ENCODE measurements at places on chromosomes 2 and 18. TPM values are rescaled to one million over a fixed set of nuclear protein-coding genes. Genes with fewer than 3 reads are reported as not detected.

OTOS gene
- not detected for total RNA-seq

RAPGEF4 gene
- 11.9 TPM for total RNA-seq

HOXD12 gene
- not detected for total RNA-seq

GRCh38 chr2:239801404-239802184 is 223.5 kb downstream of the NDUFA10 start:
- no peak for DNase-seq

DNA sequence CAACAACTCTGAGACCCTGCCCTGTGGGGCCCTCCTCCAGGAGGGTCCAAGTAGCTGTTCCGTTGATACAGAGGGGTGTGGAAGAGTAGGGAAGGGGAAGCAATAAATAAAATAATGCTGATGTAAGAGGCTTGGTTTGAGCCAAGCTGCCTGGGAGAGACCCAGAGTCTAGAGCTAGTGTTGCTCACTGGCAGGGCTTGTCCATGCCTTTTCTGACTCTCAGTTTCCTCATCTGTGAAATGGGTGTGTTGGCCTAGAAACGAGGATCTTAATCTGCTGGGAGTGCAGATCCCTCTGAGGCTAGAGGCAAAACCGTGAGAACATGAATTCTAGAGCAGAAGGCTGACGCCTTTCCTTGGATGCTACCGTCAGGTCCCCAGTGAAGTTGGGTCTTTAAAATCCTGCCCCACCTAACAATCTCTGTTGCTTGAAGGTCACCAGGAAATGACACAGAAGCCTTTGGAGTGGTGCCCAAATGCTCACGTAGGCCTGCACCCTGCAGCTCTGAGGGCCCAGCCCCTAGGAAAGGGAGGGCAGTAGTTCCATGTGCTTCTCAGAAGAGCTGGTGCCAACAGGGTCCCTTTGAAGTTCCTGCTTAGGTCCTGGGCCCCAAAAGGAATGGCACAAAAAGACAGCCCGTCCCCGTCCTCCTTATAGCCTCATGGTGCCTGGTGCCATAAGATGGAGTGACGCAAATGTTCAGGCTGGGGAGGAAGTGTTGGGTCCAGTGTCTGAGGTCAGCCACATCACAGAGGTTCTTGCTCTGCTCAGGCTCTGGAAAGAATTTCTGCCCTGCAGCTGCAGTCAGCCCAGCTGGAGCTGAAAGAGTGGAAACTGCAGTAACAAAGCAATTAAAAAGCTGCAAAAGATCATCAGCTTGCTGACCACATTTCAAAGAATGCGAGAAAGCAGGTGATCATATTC is 73.2 kb upstream of the SMAD2 start:
- no peak for DNase-seq

GRCh38 chr18:47935321-47936055 is 5.0 kb upstream of the SMAD2 start:
- DNase-seq, result no peak

DNA sequence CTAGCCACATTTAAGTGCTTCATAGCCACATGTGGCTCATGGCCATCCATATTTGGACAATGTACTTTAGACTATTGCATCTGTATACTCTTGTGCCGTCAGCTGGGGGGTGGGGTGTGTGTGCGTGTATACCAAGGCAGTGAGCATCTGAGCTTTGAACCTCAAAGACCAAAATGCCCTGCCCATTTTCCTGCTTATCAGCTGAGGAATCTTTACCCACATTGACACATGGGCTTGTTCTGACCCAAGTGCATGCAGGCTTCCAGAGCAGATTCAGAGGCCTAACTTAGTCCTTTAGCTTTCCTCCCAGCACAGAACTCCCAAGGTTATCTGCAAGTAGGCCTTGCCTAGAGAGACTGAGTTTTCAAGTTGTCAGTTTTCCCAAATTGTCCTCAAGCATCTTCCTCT is 11.1 kb upstream of the MOCOS start:
- no peak for DNase-seq

NHEJ1 gene
- total RNA-seq, result 17.7 TPM

DNA sequence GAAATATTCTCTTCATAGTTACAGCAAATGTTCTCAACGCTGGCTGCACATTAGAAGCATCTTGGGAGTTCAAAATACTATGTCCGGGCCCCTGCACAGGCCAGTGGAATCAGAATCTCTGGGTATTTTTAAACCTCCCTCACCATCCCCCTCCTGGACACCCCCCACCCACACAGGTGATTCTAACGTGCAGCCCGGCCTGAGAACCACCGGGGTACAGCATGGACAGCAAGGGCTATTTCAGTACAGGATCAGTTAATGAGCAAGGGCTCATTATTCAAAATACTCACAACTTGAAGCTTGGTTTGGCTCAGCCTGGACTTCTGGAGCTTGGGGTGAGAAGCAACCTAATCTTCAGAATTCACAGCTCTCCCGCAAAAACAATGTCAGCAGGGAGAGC is 31.4 kb downstream of the INO80C start:
- DNase-seq, result no peak

- no peak for DNase-seq
These were observed 241.3 kb downstream of the PAX3 start for GRCh38 chr2:222057347-222058073.

LYPD6B gene
- total RNA-seq, result 140 TPM

DNA sequence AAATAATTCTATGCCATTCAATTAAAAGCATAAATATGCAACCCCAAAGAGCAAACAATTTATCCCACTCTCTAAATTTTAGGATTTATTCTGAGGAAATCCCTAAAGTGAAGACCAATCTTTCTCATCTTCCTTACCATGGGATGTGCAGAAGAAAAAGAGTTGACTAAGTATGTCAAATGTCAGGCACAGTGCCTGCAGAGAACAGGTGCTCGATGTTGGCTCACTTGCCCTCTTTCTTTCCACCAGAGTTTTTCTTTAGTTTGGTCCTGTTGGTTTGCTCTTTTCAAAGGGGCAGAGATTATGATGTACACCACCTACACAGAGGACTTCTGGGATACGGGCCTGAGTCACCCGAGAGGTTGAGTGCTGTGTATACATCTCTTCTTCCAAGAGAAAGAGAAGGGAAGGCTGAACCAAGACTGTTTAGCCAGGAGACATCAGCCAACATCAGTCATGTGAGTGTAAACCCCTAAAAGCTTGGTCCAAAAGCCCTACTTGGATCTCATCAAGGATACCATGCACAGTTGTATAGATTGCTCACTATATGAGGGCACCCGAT is 51.7 kb downstream of the SUMO1 start:
- DNase-seq, result no peak

CTDSP1 gene
- 102 TPM for total RNA-seq

MSGN1 gene
- total RNA-seq, result not detected

DNA sequence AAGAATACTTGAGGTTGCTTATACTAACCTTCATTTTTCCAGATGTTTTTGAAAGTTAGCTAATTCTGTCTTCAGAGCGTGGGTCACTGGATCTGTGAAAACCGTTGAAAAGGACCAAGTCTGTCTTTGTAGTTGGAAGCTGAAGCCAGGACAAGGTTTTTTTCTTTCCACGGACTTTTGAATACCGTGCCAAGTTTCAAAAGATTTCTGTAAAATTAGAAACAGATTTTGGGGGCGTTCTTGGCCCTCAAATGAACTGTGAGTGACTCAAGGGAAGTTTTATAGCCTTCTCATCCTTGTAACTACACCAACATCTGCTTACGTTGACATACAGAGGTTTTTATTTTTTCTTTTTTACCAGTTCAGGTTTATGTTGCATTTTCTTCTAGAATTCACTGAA is at the start of gene FAP:
TSS of gene FAP (minus strand) at position 152 of the 400 bp plus-strand sequence. CDS start at position 34, 118 bp downstream.
- no peak for DNase-seq

- DNase-seq, result no peak
These were observed 84.3 kb downstream of the ACOXL start for GRCh38 chr2:110816404-110817365.

PAX3 gene
- not detected for total RNA-seq

GPR35 gene
- 6.5 TPM for total RNA-seq

DNA sequence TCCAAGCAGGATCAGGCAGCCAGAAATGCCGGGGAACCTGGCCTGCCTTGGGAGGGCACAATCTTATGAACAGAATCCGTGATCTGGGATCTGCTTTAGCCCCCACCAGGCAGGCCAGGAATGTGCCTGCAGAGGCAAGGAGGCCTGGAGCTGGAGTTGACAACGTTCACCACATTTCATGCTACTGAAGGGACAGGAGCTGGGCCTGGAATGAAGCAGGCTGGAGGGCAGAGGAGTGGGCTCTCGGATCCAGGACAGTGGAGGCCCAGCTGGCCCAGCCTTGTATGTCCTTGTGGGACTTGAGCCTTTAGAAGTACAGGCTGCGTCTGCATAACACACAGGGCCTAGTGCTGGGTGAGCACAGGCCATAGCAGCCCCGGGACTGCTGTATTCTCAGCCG is 91.8 kb downstream of the KLHL29 start:
- no peak for DNase-seq

- no peak for DNase-seq
These were observed 192.9 kb downstream of the NCK2 start for GRCh38 chr2:105937498-105938097.

SLC16A14 gene
- total RNA-seq, result 2.4 TPM

ALK gene
- total RNA-seq, result not detected

DNA sequence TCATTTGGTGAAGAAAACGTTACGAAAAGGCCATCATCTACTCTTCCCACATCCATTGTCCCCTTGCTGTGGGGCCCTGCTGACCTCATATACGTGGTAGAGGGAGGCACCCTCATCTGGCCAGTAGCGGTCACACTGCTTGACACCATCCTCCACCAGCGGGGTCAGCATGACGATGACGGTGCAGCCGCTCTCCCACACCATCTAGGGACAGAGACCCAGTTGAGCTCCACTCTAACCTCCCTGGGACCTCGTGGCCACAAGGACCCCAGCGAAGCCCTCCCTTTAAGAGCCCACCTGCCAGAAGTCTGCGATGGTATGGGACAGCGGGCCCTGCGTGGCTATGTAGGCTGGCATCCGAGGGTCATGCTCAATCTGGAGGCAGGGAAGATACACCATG is 13.1 kb downstream of the PTPRN start:
- DNase-seq, result no peak

- no peak for DNase-seq
These were observed 77.5 kb upstream of the ZEB2 start for GRCh38 chr2:144597388-144597787.

DNA sequence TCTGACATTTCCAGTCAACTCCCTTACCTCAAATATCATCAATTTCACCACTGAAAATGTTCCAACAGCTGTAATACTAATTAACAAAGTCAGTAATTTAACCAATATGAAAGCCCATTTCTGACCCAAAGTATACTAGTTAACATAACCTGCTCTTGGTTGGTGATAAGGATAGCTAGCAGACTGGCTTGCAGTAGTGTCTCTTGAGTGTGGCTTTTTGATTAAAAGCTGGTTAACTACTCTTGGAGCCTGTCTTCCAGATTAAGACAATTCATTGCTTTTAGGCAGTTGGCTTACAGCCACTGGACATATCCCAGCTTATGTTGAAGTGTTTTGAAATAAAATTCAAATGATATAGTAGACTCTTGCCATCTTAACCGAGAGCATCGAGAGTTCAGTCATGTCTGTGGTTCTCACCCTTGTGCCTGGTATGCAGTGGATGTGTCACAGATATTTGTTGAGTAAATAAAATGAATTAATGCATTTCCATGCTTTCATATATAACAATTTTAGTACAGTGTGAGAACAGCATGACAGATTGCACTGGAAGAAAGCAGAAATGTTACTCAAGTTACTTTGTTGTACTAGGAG is 158.1 kb downstream of the TANC1 start:
- no peak for DNase-seq

CABLES1 gene
- total RNA-seq, result 4.2 TPM

GRCh38 chr18:77405096-77405495 is 155.4 kb downstream of the GALR1 start:
- DNase-seq, result no peak

DNA sequence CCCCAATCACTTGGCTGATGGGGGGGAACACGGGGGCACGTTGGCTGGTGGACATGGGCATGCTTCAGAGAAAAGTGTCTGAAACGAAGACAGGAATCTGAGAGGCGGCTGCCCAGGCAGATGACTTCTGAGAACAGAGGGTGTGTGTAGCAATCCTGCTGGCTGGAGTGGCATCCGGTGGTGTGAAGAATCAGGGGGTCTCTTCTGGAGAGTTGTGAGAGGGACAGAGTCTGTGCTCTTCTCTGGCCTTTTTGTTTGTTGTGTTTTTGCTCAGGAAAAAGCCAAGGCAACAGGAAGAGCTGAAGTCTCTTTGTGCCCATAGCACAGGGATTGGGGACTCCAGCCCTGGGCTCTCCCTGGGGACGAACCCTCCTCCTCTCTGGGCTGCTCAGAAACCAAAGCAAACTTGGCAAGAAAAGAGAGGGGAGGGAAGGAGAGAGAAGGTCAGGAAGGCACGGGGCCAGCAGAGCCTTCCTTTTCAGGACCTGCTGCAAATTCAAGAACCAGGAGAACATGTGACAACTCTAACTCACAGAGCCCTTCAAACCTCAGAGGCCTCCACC is 97.0 kb upstream of the SMAD2 start:
- no peak for DNase-seq

ABCG5 gene
- not detected for total RNA-seq

DNA sequence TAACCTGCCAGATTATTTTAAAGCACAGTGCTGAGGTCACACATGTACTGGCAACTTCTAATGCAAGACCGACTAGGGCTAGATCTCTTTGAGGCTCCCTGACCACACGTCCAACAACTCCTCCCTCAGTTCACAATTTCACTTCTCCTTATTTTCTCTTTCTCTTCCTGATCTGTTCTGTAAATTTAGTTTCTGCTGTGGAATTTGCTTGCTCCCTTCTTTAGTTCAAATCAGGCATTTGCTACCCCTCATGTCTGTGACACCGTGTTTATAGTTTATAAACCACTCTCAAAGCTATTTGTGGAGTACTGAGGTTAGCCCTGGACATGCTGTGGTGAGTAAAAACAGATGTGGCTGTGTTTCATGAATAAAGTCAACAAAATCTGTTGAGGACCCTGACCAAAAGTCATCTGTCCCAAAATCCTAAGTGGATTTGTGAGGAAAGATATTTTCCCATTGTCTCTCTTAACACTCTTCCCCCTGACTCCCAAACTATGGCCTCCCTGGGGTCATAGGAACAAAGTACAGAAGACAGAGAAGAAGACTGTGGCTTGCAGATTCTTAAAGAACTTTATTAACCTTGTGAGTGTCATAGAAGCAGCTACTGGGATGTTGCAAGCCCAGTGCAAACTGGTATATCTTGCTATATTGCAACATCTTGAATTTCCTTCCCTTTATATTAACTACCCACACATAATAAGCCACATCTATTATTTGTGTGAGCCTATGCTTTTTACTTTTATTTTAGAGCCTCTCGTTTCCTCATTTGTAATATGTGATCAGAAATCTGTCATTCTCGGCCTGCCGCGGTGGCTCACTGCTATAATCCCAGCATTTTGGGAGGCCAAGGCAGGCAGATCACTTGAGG is 3.5 kb upstream of the NAGK start:
- no peak for DNase-seq

DNA sequence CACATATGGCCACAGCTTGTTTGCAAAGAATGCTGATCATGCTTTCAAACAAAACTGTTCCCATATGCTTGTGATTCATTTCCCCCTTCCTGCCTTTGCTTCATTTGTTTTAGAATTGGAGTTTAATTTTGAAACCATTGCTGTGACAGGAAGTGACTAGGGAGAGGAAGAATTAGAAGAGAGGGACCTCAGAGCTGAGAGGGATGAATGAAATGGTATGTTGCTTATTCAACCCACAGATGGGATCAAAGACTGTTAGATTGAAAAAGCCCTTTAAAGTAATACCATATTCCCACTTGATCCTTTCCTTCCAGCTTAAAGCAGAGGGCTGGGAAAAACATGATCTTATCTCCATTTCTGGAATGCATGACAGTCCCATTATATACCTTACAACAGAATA is 106.2 kb upstream of the RNF152 start:
- DNase-seq, result no peak

BCL2 gene
- 3.8 TPM for total RNA-seq

GRCh38 chr2:140643761-140644187 is 1487.0 kb downstream of the LRP1B start:
- no peak for DNase-seq

GRCh38 chr2:157469726-157470125 is 25.8 kb upstream of the CYTIP start:
- no peak for DNase-seq

Measured in progenitor cell of endocrine pancreas (in vitro differentiated cells).